ENCODE measurements at places on chromosomes 2 and 18.
A peak's percentile ranks its signal among the peaks of the same experiment; 100 is the strongest.

- peak; percentile 36 for DNase-seq
Measured at GRCh38 chr18:63879709-63880108, 7.8 kb upstream of the SERPINB2 start.

GRCh38 chr18:66325251-66325650 lies 278.6 kb downstream of the CDH19 start:
- DNase-seq = no peak

DNA sequence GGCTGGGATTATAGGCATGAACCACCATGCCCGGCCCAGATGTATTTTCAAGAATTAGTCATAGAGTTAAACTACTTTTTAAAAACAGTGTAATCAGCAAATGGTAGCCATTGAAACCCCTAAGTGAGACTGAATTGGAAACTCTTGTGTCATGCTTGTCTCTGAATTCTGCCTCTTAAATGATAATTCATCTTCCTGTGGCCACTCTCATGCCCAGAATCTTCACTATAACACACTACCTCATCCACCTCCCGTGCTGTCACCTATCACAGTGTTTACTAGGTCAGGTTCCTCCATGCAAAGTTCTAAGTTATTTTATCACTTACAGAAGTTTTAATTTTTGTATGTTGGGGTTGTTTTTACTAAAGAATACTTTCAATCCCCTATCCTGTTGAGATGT lies 197.5 kb downstream of the PHLPP1 start:
- no peak for DNase-seq

DNA sequence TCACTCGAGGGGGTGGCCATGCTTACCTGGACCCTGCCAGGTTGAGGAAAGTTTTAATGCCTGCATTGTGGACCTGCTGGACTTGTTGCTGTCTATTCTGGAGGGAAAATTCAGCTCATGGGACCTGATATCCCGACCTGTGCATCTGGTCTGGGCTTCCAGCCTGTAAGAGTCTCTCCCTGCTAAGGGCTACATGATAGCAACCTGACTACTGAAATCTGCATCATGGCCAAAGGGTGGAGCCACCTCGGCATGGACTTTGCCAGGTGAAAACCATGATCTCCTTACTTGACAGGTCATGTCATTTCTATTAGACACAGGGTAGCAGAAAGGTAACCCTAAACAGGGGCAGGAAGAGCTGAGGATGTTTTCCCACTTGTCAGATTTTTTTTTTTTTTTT lies 12.9 kb upstream of the SLC66A3 start:
- no peak for DNase-seq

GRCh38 chr2:65033178-65033577 lies 23.0 kb upstream of the CEP68 start:
- peak; percentile 83 for DNase-seq

DNA sequence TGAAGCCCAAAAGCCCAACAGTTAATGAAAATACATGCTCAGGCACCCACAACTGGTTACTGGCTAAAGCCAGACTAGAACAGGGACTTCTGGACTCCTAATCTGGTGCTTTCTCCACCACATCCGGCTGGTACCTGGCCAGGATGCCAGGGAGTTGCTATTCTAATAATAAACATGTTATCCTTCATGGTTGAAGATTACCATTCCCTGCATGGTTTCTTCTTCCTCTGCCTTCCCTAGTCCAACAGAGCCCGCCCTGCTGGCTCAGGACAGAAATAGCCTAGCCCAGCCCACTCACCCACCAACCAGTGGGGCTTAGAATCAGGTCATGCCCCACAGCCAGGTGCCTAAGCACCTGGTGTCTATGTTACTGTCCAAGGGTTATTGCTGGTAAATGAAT lies 184.2 kb downstream of the TMEM247 start:
- DNase-seq = no peak

DNA sequence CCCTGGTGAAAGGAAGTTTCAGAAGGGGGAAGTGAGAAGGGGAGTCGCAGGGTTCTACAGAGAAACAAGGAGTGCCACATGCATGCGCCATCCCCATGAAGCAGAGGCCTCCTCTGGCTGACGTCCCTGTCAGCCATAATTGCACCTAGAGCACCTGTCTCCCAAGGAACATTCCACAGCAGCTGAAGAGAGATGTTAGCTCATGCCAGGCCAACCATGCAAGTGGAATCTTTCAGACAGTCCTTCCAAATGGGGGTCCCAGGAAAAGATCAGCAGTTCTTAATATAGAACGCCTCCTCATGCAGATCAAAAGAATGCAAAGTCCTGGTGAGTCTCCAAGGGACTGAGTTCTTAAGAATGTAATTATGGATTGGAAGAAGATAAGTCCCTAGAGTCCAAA lies 29.6 kb downstream of the MRO start:
- no peak for DNase-seq

DNA sequence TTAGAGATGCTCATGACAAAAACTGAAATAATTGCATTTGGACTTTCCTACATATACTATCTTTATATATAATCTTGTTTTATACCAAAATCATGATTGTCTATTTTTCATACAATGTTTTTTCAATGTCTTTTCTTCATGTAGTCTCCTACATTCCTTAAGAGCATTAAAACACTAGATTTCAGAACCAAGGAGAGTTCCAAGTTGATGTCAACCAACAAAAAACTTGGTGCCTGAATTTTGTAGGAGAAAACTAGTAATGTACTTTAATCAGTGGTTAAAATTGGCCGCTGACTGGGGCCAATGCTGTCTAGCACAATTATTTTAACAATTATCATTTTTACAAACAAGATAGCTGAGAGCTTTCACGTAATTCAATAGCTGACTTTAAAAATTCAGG lies 678.8 kb downstream of the DCC start:
- DNase-seq = peak; percentile 2

DNA sequence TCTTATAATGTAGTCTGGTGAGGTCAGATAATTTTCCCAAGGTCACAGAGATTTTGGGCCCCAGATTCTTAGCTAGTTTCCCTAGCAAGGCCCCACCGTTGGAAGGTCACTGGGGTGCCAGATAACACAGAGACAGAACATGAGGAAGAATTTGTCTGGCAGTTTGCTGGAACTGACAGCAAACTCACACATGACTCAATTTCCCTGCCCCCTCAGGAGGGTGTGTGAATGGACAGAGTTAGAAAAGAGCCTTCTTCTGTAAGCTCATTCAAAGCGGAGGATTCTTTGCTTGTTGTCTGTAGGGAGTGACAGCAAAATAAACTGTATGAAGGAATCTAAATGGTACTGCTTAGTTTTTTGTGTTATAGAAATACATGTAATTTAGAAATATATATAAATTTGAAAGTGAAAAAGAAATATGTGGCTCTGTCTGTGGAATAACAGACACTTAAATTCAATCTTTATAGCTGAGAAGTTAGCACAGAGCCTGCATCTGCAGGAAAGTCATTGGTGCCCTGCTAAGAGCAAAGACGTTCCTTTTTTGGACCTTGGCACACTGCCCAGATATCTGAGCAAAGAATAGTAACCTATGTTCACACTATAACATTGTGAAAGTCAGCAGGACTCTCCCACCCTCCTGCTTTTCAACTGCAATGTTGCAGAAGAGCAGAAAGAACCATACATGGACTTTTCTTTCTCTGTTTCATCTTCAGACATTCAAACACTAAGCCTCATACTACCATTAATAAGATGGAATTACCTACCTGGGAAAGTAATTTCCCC lies 2.1 kb downstream of the MDH1 start:
- peak; percentile 78 for DNase-seq

GRCh38 chr2:39069136-39069515 lies 51.7 kb downstream of the SOS1 start:
- DNase-seq = no peak

All from NB4 (cell line).